ENCODE measurements at places on chromosomes 2 and 18.

DNA sequence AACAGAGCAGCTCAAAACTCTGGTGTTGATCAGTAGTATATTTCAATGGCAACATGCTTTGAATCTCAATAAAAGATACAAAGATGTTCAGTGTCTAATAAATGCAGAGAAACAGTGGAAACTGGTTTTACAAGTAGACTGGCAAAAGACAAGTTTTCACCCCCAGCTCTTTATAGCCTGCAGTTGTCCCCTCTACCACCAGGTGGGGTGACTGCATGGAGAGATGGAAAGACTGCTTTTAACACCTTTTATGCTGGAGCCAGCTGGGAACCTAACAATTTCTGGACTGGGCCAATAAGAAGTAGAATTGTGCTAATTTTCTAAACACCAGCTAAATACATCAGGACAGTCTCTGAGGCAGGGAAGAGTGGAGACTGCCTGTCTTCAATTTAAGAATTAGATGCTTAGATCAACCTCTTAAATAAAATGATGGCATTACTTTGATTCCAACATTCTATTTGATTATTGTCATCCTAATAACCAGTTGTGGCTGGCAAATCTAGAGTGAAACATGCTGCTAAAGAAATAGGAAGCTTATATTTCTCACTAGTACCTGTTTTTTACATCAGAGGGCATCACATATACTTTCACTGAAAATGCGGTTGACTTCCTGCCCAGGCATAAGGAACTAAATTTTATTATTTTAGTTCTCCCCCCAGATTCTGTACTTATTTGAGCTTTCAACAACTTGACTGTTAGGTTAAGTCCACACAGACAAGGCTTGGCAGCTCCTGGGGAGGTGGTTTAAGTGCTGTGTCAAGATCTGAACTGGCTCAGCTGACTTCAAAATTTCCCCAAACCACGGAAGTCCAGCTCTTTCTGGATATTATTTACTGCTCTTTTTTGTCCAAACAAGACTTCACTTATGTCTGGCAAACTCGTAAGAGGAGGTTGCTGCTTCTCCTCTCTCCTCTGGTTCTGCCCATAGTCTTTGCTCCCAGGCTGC is 140.5 kb downstream of the TPGS2 start:
- DNase-seq: peak; percentile 83

DNA sequence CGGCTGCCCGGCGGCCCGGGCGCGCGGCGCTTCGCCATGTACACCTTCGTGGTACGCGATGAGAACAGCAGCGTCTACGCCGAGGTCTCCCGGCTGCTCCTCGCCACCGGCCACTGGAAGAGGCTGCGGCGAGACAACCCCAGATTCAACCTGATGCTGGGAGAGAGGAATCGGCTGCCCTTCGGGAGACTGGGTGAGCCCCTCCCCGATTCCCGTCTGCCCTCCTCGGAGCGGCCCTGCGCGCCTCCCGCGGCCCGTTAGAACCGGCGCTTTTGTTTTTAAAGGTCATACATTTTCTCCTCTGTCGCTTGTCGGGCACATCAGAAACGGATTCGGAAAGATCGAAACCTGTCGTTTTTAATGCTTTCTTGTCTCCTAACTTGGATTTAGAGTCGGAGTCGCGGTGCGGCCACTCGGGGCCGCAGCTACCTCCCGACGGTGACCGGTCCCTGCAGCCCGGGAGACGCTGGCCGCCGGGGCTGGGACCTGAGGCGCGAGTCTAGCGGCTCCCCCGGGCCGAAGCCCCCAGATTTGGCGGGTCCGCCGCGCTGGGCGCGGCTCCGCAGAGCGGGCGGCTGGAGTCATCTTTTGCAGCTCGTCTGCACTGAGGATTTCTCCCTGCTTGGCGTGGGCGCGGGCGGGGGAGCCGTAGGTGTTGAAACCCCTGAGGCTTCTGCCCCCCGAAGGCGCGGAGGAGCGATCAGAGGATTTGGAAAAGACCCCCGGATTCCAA is 519 bp downstream of the TTL start:
- peak; percentile 47 for DNase-seq

DNA sequence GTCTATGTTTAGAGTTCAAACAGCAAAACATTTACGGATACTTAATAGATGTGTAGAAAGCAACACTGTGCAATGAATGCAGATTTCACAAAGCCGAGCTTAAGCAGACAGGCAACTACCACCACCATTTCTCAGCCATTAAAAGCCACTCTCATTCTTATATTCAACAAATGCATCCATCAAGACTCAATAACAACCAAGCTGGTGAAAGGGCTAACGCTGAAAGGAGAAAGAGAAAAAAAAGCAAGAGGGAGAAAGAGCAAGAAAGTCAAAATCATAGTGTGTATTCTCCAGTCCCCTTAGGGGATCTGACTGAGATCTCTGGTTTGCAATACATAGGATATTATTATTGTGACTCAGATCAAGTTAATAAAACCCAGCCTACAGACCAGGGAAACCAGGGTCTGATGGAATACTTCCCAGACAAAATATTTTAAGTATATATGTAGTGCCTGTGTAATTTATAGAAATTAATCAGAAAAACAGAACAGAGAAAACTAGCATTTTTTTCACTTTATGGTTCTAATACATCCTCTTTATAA is 14.1 kb downstream of the SATB2 start:
- no peak for DNase-seq

DNA sequence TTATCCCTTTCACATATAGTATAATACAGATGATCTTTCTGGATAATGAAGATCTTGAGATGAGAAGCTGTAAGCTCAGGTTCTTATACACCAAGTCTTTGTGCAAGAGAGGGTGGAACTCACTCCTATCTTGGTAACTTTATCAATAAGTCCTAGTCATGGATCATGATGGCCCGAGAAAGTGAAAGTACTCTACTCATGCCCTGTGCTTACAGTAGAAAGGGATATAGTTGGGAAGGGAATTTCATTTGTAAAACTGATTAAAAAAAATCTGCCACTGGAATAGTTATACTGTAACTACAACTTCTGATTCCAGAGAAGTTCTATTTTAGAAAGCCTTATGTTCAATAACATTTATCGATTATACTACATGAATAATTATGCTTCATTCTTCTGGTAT is 51.8 kb downstream of the MYO3B start:
- DNase-seq: no peak

- DNase-seq: no peak
These were observed 28.3 kb upstream of the GYPC start for GRCh38 chr2:126627643-126628042.

DNA sequence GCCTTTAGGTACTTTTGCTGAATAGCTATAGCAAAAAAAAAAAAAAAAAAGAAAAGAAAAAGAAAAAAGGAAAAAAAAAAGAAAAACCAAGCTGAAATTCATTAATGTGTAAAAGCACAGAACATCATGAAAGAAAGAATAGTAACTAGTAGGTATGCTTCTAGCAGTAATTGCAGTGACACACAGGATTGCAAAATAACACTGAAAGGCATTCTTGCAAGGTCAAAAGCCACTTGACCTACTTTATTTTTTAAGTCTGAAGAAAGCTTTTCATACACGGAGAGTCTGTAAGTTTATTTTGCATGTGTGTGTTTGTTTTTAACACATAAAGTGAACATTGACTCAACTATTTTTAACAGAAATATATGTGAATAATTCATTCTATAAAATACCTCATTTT is 54.4 kb downstream of the DOK6 start:
- no peak for DNase-seq

GRCh38 chr18:10410472-10411308 is 43.7 kb upstream of the APCDD1 start:
- no peak for DNase-seq

- DNase-seq: no peak
These were observed 37.5 kb upstream of the SEMA4C start for GRCh38 chr2:96907115-96908041.

- no peak for DNase-seq
These were observed 73.4 kb downstream of the SOCS6 start for GRCh38 chr18:70362258-70362657.

DNA sequence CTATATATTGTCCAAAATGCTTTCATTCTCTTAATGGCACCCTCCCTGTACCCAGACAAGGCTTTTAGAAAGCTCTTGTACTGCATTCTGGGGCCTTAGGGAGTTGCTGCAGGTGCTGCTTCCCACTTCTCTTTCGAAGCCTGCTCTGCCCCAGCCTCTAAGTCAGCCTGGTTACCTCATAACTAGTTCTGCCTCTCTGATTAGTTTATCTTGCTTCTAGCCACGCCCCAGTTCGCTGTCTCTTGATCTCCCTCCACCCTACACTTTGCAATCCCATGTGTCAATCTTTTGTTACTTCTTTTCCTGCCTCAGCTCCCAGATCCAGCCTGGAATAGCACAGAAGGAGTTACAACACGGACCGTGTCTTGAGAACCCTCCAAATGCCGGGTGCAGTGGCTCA is 13.8 kb upstream of the NCOA1 start:
- DNase-seq: no peak

DNA sequence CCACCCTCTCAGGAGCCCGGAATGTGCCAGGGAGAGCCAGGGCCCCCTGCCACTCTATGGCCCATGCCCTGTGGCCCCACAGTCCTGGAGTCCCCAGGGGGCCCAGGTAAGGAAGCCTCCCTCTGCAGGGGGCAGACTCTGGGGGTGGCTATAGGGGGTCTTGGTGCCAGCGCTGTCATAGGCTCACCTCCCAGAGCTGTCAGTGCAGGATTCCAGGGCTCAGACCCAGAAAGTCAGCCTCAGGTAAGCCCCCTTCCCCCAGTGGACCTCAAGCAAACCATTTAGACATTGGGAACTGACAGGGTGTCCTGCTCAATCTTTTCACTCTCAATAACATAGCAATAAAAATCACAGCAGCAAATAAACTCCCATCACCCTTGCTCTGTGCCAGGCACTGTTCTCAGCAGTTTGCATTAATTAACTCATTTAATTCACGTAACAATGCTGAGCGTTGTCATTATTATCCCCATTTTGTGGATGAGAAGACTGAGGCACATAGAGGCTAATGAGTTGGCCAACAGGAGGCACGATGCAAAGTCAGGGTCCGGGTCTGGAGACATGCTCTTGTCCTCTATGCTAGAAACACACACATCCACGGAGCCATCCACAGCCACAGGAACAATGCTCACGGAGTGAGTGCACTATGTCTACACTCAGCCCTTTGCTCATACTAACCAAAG is 79.6 kb downstream of the TNS1 start:
- DNase-seq: no peak

- no peak for DNase-seq
These were observed 83.3 kb downstream of the MALT1 start for GRCh38 chr18:58754544-58755068.

- no peak for DNase-seq
These were observed 352.8 kb downstream of the LRRTM4 start for GRCh38 chr2:77169426-77169825.

GRCh38 chr2:47486841-47487497 is 84.0 kb downstream of the MSH2 start:
- DNase-seq: peak; percentile 61

DNA sequence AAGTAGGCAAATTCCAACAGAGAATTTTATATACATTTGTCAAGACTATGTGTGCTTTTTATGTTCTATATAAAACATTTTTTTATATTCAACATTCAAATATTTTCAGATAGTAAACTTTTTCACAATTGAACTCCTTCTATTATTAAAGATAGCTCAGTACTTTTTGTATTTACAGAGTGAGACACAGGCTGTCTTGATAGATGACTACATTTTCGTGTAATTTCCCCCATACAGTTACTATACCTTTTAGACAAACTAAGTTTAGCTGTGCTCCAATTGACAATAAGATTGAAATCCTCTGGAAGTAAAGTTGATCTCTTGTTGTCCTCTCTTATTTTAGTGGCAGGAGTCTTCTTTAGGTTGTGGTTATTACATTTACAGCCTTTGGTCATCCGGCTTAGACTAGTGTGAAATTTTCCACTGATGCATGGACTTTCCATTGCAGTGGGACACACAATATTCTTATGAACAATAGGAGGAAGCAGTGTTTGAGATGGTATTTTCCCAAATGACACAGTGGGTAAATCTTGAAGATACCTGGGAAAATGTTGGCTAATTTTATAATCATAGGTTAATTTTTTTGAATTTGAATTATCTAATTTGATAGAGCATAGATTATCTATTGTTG is 21.0 kb downstream of the ZSWIM2 start:
- no peak for DNase-seq

DNA sequence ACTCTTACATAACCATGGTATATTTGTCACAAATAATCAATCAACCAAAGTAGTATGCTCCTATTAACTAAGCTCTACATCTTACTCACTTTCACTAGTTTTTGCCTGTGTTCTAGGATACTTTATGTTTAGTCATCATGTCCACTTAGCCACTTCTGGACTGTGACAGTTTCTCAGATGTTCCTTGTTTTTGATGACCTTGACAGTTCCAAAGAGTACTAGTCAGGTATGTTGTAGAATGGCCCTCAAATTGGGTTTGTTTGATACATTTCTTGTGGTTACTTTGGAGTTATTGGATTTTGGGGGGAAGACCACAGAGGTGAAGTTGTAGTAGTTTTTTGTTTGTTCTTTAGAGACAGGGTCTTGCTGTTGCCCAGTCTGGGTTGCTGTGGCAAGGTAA is 35.5 kb downstream of the BUB1 start:
- DNase-seq: no peak

DNA sequence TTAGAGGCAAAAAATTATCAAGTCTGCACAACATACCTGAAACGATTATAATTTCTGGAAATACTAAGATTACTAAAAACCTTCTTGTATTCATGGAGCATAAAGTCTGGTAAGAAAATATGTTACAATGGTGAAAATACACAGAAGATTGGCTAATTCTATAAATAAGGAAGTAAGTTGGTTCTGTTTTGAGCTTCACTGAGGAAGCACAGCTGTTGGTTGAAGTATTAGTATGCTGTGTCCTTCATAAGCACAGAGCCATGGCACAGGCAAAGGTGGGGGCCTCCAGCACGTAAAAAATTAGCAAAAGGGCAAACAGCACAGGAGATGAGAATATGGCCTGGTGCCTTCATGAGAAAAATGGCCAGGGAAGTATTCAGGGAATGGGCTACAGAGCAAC is 40.4 kb upstream of the ANKRD62 start:
- peak; percentile 55 for DNase-seq

DNA sequence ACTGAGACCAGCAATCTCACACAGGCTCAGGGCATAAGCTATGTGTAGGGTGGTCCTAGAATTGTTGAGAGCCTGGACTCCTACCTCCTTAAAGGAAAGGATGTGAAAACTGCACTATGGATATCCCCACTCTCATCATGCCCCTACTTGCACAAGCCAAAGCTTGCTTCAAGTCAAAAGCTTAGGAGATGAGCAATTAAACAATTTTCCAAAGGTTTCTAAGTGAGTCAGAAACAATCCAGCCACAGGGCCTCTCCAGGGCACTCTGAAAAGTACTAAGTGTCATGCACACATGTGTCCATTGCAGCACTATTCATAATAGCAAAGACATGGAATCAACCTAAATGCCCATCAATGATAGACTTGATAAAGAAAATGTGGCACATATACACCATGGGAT is 215.4 kb downstream of the AFF3 start:
- no peak for DNase-seq

DNA sequence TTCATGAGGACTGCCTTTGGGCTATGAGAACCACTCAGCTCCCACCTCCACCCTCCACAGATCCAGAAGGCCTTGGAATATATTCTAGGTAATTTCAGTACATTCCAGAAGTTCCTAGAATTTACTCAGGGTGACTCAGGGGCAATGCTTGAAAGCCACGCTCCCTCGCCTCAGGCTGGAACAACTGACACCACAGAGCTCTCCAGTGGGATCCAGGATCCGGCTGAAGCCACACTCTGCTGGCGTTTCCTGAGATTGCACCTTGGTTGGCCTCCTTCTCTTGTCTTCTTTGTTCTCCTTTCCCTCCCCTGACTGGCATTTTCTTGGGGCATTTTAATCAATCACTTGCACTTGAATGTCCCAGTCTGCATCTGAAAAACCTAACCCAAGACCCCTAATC is 92.6 kb upstream of the KCNE4 start:
- no peak for DNase-seq
